ENCODE measurements at places on chromosomes 4 and X. TPM values are rescaled to one million over a fixed set of nuclear protein-coding genes. Genes with fewer than 3 reads are reported as not detected.

DNA sequence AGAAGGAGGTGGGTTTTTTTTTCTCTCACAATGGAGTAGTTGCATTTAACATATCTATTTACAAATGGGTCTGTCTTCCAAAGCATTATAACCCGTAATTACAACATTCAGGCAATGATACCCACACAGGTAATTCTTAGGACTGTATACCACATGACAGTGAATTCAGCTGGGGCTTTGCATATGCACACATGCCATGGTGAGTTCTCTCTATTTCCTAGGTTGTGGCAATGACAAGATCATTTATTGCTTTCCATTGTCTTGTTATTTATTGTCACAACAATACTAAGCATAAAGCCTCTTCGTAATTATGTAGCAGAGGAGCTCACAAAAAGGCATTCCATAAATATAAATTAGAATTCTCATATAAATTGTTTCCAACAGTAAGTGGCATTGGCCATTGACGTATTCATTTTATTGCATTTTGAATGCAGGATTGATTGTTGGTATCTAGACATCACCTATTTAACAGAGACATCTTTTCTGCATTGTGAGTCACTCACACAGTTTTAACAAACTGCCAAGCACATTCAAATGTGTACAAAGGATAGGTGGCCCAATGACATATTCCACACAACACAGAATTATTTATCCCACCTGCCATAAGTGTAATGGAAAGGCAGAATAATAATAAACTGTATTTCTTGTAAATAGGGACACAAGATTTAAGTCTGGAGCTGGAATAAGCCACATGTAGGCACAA, 390.7 kb upstream of the GALNT7 start:
- no peak for DNase-seq

GLRA3 gene
- polyA plus RNA-seq, result not detected

DNA sequence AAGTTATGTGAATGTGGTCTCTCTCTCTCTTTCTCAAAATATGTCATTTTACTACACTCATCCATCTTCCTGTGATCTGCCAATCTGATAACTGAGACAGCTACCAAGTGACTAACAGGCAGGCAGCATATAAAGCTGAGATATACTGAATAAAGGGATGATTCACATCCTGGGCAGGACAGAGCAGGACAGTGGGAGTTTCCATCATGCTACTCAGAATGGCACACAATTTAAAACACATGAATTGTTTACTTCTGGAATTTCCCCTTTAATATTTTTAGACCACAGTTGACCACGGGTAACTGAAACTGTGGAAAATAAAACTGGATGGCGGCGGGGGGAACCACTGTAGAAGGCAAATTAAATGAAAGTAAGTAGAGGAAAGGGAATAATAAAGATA, 58.6 kb upstream of the DCTD start:
- peak; percentile 48 for DNase-seq

- DNase-seq, result peak; percentile 79
Measured at GRCh38 chrX:14936561-14936960, 63.3 kb downstream of the MOSPD2 start.

GRCh38 chr4:139969635-139970266, 184.2 kb downstream of the MAML3 start:
- no peak for DNase-seq

DNA sequence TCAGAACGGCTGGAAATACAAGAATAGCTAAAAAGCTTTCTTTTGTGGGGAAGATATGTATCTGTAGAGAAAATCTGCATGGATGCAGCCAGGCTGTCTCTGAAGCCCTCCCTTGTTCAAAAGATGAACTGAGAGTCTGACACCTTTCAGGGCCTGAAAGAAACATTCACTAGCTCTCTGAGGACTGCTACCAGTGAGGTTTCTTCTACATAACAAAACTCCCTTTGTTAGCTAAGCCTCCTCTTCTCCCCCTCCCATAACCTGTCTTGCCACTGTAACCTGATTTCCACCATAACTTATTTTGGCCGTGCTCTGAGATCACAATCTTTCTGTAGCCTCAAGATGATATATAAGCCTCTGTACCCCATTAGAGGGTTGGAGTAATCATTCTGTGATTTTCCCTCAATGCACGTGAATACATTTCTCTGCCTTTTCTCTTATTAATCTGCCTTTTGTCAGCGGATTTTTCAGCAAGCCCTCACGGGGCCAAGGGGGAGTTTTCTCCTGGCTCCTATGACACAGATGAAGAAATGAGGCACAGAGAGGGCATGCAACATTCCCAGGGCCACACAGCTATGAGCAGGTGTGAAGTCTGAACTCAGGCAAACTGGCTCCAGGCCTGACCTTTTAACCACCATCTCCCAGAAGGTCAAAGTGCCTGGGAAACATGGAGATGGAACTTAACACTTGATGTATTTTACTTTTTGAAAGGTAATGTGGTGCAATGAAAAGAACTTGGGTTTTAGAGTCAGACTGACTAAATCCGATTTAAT, 161.6 kb upstream of the PRDX4 start:
- no peak for DNase-seq

CAPN6 gene
- polyA plus RNA-seq, result not detected

DNA sequence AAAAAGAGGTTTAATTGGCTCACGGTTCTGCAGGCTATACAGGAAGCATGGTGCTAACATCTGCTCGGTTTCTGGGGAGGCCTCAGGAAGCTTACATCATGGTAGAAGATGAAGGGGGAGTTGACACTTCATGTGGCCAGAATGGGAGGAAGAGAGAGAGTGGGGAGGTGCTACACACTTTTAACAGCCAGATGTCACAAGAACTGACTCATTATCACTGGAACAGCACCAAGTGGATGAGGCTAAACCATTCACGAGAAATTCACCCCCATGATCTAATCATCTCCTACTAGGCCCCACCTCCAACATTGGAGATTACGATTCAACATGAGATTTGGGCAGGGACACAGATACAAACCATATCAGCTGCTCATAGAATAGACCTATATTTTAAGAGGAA, 255.8 kb downstream of the OPHN1 start:
- DNase-seq, result peak; percentile 18

DNA sequence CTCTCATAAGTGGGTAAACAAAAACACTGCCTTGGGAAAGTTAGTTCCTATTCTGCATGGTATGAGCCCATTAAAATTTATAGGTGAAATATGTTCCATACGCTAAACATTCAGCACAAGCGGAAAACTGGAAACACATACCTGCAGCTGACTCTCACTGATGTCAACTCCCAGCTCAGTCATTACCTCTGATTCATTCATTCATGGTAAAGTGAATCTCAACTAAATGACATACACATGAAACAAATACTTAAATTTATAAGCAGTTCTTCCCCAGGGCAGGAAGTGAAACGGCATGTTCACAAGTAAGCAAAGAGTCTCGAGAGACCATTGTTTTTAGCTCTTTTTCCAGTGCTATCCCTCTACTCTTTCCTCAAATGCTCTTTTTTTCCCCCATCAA, 1.6 kb downstream of the SLC10A6 start:
- DNase-seq, result no peak

DNA sequence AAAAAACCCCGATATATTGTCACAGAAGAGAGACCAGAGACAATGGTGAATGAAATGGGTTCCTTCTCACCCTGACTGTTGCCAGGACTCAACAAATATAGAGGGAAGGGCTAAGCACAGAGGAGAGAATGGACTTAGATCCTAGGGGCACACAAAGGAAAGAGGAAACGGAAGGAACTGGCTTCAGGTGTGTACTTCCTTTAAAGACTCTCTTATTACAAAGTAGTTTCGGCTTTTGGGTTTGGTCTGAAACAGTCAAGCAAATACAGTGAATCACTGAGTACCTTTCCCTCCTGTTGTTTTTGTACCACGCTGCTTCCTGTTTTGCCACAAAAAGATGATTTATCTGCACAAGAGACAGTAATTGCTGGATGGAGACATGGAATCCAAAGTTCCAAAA, 46.1 kb upstream of the S100G start:
- peak; percentile 19 for DNase-seq

- peak; percentile 32 for DNase-seq
Measured at GRCh38 chr4:123631786-123632692, 235.4 kb downstream of the SPRY1 start.

Data from fibroblast of lung (primary cell).